ENCODE measurements at places on chromosomes 16 and 17. TPM values are rescaled to one million over a fixed set of nuclear protein-coding genes. Genes with fewer than 3 reads are reported as not detected.

Gene MATCAP1
- 22.9 TPM for polyA plus RNA-seq

Gene CCL4
- polyA plus RNA-seq = 3.2 TPM

Gene CLEC10A
- polyA plus RNA-seq = 1.7 TPM

Gene LPCAT2
- polyA plus RNA-seq = 20.9 TPM

DNA sequence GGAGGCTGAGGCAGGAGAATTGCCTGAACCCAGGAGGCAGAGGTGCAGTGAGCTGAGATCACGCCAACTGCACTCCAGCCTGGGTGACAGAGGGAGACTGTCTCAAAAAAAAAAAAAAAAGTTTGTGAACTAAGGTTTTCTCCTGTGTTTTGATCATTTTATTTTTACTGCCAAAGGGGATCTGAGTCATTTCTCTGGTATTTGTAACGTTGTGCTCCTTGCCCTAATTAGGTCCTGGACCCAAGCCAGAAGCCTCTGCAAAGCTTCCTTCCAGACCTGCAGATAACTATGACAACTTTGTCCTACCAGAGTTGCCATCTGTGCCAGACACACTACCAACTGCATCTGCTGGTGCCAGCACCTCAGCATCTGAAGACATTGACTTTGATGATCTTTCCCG lies 32.1 kb downstream of the IST1 start:
- peak; percentile 16 for DNase-seq

GRCh38 chr16:588639-588888 lies 1.3 kb upstream of the RAB40C start:
- DNase-seq = no peak
